Omental fat pad (tissue), 4 donors: ENCODE measurements at places on chromosomes 11 and 22. TPM values are rescaled to one million over a fixed set of nuclear protein-coding genes. Genes with fewer than 3 reads are reported as not detected.

- no peak for DNase-seq
Observed at GRCh38 chr22:29306835-29307595, 565 bp downstream of the GAS2L1 start.

- DNase-seq, result no peak
Observed at GRCh38 chr22:27242917-27243589, 558.5 kb downstream of the MN1 start.

DNA sequence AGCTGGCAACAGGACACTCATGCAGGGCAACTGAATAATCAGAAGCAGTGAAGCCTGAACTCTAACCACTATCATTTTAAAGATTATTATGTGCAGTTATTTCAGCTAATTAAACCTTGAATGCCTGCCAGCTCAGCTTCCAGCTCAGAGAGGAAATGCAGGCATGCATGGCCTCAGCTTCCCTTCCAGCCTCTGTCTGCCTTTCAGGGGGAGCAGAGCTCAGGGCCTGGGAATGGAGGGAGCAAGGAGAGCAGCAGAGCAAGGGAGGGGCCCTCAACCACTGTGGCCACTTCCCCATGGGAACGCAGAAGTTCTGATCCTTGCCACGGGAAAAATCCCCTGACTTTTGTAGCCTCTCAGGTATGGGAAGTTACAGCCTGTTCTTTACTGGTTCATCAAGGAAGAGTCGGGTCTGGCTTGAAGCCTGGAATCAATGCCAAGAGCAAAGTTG lies 32.5 kb upstream of the APLNR start:
- no peak for DNase-seq

DNA sequence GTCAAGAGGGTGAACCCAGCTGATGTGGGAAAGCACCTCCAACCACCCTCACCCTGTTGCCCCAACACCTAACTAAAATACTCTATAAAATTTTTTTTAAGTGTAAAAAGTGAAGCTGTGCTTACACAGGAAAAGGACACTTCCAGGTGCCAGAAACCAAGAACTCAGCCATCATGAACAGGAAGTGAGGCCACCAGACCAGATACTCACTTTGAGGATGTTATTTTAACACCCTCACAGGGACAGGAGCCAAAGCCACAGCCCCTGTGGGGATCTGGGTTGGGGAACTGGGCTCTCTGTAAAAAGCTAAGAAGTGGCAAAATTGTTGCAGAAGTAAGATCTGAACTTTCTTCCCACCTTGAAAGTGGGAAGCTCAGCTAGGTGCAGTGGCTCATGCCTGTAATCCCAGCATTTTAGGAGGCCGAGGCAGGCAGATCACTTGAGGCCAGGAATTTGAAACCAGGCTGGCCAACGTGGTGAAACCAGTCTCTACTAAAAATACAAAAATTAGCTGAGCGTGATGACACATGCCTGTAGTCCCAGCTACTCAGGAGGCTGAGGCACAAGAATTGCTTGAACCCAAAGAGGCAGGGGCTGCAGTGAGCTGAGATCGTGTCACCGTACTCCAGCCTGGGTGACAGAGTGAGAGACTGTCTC lies 3.8 kb downstream of the RSPH14 start:
- no peak for DNase-seq

DNA sequence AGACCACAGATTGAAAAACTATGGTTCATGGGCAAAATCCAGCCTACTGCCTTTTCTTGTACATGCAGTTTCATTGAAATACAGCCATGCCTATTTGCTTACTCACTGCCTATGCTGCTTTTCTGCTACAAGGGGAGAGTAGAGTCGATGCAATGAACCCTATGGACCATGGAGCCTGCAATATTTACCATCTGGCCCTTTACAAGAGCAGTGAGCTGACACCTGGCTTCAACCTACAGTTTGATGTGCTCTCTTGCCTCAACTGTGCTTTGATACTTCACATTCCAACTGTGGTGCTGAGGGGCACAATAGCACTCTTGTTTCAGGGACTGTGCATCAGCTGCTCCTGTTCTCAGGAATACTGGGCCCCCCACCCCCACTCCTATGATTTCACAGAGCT lies 239.5 kb upstream of the SORL1-AS1 start:
- DNase-seq, result no peak

MMP10 gene
- not detected for total RNA-seq

GRCh38 chr11:127616158-127616557 lies 615.6 kb upstream of the KIRREL3 start:
- no peak for DNase-seq

DNA sequence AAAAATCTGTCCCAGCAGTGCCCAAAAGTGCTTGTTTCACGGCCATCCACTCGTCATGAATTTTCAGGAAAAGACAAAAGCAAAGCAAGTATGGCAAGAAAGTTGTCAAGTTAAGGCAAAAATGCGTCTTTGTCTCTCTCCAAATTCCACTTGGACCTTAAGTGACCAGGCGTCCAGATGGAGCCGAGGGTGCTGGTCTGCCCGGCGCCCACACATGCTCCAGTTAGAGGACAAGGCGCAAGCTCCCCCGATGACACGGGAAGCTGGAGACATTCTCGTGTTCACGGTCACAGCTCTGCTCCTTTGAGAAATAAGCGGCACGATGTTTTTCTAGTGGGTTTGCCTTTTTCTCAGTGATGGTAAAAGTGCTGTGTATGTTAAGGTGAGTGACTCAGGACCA lies 219.0 kb downstream of the BRD1 start:
- DNase-seq, result no peak

FUT4 gene
- 6.8 TPM for total RNA-seq

DNA sequence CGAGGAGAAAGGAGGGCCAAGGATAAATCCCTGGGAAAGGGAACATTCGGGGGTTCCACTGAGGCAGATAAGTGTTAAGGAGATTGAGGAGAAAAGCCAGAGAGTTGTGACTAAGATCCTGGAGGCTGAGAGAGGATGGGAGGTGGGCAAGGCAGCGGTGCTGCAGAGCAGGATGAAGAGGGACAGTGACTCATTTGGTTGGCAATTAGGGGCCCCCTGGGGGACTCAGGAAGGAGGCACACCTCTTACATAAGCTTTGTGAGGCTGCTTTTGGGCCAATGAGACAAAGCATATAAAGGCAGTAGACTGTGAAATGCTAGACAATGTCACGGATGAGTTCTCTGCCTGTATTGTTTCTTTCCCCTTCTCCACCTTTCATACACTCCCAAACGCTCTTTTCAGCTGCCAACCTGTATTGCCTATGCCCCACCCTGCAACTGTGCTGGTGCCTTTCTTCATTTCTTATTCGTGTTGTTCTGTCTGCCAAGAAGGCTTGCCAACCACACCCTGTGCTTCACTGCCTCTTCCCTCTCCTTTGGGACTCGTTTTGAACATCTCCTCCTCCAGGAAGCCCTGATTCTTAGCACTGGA lies 246.8 kb upstream of the KIRREL3 start:
- no peak for DNase-seq

DNA sequence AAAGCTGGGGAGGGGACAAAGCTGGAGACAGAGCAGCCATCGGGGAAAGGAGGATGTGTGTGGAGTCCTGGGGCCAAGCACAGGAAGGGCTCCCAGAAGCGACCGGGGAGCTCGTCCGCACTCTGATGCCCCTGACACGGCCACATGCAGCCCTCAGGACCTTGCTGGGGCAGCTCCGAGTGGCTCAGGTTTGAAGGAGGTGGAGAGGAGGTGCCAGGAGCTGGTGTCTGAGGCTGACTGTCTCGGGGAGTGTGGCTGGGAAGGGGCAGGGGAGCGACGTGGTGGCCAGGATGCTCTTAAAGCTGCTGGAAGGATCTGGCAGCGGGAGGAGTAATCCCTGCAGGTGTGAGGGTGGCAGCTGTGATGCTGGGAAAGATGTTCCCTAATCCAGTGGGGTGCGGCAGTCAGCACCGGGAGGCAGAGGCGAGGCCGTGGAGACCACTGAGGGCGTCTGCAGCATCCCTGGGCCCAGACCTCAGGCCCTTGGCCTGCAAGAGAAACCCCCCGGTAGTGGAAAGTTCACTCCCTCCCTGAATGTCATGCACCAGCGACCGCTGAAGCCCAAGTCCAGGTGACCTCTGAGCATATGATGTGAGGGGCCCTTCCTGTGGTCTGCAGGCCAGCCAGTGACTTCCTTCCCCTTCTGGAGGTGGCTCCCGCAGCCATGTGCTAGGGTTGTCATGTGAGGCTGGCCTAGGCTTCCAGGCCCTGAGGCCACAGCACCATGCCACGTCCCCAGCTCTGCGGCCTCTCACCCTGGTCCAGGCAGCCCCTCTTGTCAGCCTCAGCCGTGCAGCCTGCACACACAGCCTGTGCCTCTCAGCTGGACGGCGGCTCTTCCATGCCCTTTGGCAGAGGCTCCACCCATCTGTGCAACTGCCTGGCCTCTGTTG lies 17.2 kb upstream of the CTSD start:
- DNase-seq, result no peak

GRCh38 chr11:73640592-73640991 lies 5.8 kb upstream of the PLEKHB1 start:
- no peak for DNase-seq

DNA sequence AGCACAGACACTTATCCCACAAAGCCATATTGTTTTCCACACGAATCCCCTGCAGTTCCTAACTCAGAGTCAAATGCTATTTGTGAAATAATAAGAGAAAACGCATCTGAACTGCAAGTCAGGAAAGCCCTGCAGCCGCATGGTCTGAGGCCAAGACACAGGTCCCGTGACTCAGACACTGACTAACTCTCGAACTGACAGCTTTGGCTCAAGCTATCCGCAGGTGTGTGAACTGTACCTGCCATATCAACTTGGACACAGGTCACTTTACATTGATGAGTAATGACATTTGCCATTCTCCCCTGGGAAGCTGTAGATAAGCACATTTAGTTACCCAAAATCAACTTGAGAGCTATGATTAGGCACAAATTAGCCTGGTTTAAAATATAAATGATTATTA lies 34.9 kb upstream of the NFRKB start:
- DNase-seq, result no peak

MMP27 gene
- total RNA-seq, result not detected

DNA sequence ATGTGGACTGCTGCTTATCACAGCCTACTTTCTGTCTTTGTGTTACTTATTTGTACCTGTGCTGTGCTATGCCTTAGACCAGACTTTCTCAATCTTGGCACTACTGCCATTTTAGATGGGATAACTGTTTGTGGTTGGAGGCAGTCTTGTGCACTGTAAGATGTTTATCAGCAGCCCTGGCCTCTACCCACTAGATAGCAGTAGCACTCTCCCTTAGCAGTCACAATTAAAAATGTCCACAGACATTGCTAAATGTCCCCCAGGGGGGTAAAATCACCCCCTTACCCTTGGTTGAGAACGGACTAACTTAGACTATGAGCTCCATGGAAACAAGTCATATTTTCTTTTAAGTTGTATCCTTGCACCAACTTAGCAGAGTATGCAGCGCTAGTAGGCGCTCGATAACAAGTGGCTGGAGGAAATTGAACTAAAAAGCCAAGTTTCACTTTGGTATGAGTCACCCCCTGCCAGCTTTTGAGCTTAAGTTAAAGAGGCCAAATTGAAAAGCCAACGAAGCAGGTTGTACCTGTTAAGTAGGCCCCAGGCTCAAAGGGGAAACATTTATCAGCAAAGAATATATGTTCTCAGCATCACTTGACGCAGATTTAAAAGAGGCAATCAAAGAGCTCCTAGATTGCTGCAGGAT lies 304.8 kb upstream of the SORL1-AS1 start:
- DNase-seq, result no peak

DNA sequence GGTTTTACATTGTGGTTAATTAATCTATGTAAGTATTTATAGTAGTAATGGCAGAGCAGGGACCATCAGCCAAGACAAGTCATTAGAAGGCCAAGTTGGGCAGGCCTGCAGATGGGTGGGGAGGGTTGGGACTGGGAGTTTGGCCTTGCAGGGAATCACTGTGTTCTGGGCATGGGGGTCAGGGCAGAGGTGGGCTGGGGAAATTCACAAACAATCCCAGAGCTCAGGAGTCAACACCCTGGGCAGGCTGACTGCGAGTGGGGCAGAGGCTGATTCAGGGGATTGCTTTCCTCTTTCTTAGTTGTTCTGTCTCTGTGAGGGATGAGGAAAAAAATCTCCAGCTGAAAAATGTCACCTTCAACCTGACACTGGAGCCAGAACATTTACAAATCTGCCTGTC lies 322.5 kb downstream of the NTM start:
- DNase-seq, result no peak

DNA sequence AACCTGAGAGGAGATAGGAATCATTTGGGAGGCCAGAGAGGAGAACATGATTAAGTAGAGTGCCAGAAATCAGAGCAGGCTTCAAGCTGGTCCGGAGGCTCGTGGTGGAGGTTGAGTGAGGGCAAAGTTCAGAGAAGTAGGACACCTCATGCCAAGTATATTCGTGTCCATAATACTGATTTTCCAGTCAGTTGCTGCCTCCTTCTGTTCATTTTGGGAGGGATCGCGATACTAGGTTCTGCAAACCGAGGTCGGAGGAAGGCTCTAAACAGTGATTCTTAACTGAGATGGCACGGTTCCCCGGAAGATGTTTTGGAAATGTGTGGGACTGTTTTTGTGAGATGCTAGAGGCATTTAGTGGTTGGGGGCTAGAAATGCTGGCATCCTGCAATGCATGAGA lies 13.6 kb upstream of the CD3E start:
- DNase-seq, result no peak

SEZ6L gene
- total RNA-seq, result 0.16 TPM

DNA sequence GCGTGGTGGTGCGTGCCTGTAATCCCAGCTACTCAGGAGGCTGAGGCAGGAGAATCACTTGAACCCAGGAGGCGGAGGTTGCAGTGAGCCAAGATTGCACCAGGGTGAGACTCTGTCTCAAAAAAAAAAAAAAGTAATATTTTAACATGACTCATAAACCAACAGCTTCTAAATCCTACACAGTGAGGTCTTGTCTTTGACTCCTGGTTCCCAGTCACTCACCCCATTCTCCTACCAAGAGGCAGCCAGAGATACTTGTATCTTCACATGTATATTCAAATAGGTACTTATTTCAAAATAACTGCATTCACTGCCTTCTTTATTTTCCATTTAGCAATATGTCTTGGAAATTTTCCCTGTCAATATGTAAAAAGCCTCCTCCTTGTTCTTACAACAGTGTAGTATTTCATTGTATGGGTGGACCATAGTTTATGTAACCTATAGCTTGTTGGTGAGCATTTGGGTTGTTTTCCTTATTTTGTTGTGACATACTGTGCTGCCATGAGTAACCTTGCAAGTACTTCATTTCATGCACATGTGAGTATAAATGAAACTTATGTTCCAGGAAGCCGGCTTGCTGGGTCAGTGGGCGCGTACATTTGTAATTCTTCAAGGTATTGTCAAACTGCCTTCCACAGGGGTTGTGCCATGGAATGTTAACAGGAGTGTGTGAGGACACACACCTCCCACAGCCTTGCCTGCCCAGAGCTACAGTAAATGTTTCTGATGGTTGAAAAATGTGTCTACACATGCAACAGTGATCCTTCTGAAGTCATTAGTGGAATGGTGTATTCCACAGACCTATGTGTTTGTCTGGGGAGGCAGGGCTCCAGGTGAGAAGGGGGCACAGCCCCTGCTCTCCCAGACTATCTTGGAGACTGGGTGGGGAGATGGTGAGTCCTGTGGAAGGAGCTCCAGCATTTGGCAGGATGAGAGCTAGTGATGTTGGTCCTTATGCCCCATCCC lies 47.9 kb downstream of the OSBP2 start:
- no peak for DNase-seq

SAA2 gene
- 335 TPM for total RNA-seq
